ENCODE measurements at places on chromosomes 5 and 9.
A peak's percentile ranks its signal among the peaks of the same experiment; 100 is the strongest.

DNA sequence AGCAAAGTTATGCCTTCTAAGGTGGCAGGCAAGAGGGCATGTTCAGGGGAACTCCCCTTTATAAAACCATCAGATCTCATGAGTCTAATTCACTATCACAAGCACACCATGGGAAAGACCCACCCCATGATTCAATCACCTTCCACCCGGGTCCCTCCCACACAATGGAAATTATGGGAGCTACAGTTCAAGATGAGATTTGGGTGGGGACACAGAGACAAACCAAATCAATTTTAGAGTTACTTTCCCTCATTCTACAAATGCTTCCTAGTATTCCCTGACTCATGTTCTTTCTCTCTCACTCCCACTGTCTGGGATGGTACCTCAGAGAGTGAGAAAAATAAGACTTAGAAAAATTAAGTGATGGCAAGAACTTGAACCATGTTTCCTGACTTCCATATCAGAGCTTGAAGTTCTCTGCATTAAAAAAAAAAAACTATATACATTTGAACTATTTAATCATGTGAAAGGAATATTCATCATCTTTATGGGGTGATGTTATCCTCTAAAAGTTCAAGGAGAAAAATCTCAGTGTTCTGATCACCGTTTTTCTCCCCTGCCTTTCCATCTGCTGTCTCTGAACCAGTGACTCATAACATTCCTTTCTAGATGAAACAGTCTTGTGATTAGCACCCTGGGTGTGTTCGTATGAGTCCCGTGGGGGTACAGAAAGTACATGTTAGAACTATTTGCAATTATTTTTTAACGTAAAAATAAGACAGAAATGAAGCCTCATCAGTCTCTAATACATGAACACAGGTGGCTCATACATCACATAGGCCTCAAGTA, 282.9 kb downstream of the SLF1 start:
- DNase-seq = no peak

GRCh38 chr9:137277329-137278041, at the start of gene TOR4A:
TOR4A (plus strand) TSS chr9:137277726; CDS start chr9:137278690, 964 bp downstream.
- DNase-seq = no peak

GRCh38 chr9:124771867-124772679, 962 bp upstream of the NR6A1 start:
- DNase-seq = no peak

DNA sequence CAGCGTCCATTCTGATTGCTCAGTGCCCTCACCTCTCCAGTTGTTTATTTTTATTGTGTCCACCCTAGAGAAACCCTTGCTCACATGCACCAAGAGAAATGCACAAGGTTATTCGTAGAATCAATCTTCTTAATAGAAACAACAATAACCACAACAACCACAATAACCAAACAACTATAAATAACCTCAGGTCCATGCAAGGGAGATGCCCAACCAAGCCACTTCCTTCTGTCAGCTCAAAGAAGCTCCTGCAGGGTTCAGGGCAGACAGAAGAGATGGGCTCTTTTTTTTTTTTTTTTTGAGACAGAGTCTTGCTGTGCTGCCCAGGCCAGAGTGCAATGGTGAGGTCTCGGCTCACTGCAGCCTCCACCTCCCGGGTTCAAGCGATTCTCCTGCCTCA, 14.9 kb upstream of the TCOF1 start:
- DNase-seq = no peak

DNA sequence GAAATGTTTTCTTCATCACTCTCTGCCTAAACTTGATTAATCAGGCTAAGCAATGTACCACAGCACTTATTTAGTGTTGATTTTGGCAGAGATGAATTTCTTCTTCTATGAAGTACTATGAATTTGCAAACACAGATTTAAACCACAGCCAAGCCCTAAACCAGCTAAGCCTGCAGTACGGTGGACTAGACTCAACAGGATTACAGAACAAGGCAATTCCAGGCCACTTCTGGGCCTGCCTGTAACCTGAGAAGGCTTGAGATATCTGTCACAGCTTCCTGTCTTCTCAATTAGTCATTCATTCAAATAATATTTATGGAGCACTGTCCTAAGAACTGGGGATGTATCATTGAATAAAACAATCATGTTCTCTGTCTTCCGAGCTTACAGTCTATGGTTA, 32.4 kb upstream of the CAST start:
- no peak for DNase-seq

DNA sequence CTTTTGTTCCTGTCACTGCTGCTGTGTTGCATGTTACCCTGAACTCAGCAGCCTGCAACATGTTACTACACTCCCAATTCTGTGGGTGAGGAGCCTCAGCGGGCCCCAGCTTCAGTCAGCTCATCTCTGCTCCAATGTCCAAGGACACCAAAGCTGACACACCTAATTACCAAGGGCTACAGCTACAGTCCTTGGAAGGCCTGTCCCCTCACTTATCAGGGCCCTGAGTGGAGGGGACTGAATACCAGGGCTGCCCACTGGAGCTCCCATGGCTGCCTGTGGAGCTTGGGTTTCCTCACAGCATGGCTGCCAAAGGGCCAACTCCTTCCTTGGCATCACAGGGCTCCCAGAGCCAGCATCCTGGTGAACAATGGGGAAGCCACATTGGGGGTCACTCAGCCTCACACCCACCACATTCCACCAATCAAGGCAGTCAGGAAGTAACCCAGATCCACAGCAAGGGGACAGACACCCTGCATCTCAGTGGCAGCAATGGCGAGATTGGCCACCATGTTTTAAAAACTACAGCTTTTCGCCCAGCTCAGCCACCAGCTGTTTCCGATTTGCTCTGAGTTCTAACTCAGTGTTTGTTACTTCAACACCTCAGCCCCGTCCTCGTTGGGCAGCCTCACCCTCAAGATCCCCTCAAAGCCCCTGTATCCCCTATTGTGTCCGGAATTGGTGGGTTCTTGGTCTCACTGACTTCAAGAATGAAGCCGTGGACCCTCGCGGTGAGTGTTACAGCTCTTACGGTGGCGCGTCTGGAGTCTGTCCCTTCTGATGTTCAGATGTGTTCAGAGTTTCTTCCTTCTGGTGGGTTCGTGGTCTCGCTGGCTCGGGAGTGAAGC, 18.9 kb downstream of the SEMA4D start:
- no peak for DNase-seq

DNA sequence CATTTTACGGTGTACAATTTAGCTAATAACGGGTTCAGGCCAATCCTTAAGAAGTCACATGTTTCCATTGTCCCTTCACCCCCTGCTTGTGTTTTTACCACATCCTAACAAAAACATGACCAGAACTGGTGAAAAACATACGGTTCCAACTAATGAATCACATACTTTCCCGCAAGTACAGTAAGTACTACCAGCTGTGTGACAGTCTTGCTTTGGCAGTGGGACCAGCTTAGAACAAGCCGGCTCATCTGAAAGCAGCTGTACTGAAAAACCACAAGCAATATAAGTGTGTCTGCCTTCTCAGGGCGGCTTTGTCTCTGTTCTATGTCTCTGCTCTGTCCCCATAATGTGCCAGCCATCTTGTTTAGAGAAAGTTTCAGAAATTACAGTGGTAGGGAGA, 242.5 kb downstream of the BNC2 start:
- DNase-seq = no peak

GRCh38 chr9:5437254-5438216, at the start of gene PLGRKT:
PLGRKT (minus strand) TSS chr9:5437925; CDS start chr9:5431977, 5,948 bp downstream.
- peak; percentile 95 for DNase-seq

DNA sequence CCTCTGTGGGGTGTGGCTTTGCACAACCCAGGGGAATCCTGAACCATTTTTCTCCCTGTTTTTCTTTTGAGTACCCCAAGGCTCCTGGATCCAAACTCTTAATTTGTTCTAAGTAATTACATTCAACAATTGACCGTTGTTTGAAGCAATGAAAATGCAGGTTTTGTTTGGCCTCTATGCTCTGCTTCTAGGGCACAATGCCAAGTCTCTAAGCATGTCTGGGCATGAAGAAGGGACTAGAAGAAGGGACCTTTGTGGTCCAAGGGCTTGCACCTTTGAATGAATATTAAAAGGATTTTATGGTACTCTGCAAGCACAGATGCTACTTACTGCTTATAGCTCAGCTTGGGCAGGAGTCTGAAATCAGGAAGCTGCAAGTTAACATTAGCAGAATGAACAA, 6.6 kb upstream of the ENC1 start:
- no peak for DNase-seq

DNA sequence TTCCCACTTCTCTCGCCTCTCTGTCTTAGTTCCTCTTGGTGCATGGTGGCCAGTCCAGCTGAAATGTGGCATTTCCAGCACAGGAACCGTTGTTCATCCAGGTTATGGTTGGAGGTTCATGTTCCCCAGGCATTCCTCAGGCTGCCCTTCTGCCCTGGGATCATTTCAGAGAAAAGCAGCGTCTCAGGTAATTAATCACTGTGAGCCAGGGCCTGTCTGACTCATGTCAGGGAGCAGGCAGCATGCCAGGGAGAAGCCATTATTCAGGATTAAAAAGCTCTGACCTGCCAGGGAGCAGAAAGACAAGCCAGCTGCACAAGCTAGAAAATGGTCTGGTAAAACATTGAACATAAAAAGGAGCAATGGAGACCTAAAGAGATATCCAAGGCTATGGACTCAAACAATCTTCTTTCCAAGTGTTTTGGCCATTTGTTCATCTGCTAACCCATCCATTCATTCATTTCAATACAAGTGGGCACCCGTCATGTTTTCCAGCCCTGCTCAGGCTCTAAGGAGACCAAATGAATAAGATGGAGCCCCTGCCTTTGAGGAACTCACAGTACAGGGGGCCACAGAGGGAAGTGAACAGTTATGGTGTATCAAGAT, 241.4 kb downstream of the DRD1 start:
- no peak for DNase-seq

GRCh38 chr9:36401164-36401740, 1.2 kb upstream of the RNF38 start:
- no peak for DNase-seq

GRCh38 chr9:21801683-21802417, 586 bp upstream of the MTAP start:
- DNase-seq = peak; percentile 57

DNA sequence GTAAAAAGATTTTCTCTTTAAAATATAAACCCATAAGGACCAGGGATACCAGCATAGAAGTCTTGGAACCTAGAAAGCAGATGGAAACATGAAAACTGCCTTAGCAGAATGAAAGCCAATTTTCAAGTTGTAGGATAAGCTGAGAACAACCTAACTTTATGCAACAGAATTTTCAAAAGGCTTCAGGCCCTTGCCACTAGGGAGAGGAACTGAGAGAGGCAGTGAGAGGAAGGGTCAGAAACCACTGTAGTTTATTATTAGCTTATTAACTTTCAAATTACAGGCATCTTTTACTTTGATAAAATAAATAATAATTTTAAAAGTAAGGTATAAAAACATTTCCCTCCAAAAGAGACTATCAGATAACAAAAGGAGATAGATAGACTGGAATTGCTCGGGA, 33.4 kb downstream of the FAM81B start:
- no peak for DNase-seq

GRCh38 chr5:61817472-61818326, 485.6 kb downstream of the ZSWIM6 start:
- no peak for DNase-seq

DNA sequence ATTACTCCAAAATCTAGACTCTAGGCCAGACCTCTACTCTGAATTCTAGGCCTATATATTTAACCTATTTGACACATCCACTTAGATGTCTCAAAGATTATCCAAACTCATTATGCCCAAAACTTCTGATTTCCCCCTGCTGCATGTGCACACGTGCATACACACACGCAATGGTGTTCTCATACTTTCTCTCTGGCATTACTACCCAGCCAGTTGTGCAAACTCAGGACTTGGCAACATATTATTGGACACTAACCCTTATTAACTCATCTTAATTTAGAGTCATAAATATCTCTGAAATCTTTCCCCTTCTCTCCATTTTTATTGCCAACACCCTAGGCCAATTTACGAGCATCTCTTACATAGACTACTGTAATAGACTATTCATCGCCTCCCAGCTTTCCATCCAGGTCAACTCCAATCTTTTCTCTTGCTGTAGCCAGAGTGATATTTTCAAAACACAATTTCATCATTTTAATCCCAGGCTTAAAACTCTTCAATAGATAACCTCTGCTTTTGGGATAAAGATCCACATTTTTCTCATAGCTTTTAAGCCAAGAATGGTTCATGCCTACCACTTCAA, 141.2 kb upstream of the VLDLR start:
- DNase-seq = no peak

DNA sequence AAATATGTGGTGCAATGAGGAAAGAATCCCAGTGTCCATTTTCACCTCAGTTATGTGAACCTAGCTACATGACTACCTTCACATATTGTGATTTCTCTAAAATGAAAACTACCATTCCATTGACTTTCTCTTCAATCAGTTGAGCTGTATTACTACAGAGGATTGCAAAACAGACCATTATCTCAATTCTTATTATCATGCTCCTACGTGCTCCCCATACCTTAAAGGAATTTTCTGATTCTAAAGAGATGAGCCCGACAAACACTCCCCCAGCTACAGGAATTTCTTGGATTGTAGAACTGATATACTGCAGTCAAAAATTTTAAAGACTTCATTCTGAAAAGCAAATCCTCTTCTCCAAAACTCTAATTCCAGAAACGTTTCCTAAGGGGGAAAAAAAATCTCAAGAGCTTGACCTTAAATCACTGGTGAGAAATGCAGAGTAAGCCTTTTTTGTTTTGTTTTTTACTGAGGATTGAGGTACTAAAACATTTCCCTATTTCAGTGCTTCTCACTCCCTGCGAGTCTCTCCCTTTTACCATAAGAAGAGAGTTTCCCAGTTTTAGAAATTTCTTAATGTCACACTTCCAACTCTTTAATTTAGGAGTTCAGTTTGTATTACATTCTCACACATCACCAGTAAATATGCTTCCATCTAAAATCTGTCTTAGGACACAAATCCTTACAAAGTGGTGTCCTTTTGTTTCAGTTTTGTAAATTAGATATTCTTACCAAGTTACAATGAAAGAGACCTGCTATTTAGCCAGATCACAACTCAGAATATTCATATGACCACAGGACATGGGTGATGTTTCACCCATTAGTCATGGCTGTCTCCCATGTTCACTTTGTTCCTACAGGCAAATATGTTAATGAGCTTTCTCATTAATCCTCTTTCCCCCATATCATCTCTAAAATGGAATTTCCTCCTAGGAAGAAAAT, 203.8 kb downstream of the TSSK1B start:
- DNase-seq = no peak

DNA sequence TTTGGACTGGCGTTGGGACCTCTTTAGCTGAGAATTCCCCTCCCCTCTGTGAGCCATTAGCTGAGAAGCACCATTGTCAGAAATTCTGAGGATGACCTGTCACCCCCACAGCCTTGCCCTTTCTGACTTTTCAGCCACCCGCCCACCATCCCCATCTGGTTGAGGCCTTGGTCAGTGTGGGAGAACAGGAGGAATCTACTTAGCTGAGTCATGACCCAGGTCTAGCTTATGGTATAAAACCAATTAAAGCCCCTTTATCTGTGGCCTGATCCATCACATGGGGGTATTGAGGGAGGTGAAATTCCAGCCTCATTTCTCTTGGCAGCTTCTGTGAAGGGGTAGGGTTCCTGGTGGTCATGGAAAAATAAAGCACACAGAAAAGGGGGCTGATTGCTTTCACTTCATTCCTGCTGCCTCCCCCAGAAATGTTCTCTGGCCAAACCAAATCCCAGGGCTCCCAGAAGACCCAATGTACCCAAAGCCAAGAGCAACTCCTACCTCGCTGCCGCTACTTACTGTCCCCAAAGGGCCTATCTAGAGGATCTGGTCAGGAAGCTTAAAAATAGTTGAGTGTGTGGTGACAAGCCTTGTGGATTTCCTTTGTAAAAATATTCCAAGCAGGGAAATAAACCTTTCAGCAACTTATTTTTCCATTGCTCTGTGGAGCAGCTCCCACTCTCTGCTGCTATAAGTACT, 174.8 kb upstream of the TNC start:
- no peak for DNase-seq

GRCh38 chr9:116312221-116312620, 158.6 kb downstream of the PAPPA start:
- DNase-seq = no peak

- no peak for DNase-seq
Measured at GRCh38 chr9:127444921-127445850, 6.0 kb downstream of the RPL12 start.

Data from nucleus accumbens (tissue), 56 donors.